ENCODE measurements at places on chromosomes 5 and 9.

DNA sequence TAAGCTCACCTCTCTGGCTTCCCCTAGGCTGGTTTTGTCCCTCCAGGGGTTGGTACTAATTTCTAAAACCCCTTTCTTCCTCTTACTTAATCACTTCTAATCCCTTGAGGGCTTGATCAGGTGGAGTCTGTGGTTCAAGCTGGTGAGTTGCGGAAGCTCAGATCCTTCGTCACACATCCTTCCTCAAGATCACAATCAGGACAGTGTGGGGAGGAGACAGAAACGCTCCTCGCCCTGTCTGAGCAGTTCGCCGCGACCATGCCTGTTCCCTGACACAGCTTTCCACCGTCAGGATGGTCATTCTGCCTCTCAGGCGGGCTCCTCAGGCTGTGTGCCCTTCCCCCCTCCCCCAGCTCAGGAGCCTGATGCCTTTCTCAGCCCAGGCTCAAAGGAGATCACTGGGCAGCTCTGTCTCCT is 24.3 kb downstream of the CPLX2 start:
- H3K27me3 ChIP-seq, result peaks cover 45% of the 10 kb centered on the region
- no peak overlapping the region for H3K27ac ChIP-seq
- no peaks in the 10 kb centered on the region for H3K4me1 ChIP-seq
- no peak for DNase-seq

- peaks cover 53% of the 10 kb centered on the region for H3K36me3 ChIP-seq
- no peaks in the 10 kb centered on the region for H3K4me1 ChIP-seq
- H3K4me3 ChIP-seq, result no peak overlapping the region
- no peaks in the 10 kb centered on the region for H3K27me3 ChIP-seq
Measured at GRCh38 chr9:111566234-111566633, 33.2 kb downstream of the PTGR1 start.

- DNase-seq, result no peak
- H3K36me3 ChIP-seq, result no peaks in the 10 kb centered on the region
- no peak overlapping the region for H3K4me3 ChIP-seq
- H3K4me1 ChIP-seq, result peaks cover 52% of the 10 kb centered on the region
- H3K27ac ChIP-seq, result peak overlapping the region; percentile 37
- H3K27me3 ChIP-seq, result no peaks in the 10 kb centered on the region
Measured at GRCh38 chr5:157607371-157608161, 32.0 kb upstream of the ADAM19 start.

GRCh38 chr5:82205005-82205404 is 73.1 kb downstream of the RPS23 start:
- H3K27ac ChIP-seq, result no peak overlapping the region
- no peaks in the 10 kb centered on the region for H3K4me1 ChIP-seq
- no peak for DNase-seq
- H3K36me3 ChIP-seq, result no peaks in the 10 kb centered on the region
- H3K27me3 ChIP-seq, result no peaks in the 10 kb centered on the region

DNA sequence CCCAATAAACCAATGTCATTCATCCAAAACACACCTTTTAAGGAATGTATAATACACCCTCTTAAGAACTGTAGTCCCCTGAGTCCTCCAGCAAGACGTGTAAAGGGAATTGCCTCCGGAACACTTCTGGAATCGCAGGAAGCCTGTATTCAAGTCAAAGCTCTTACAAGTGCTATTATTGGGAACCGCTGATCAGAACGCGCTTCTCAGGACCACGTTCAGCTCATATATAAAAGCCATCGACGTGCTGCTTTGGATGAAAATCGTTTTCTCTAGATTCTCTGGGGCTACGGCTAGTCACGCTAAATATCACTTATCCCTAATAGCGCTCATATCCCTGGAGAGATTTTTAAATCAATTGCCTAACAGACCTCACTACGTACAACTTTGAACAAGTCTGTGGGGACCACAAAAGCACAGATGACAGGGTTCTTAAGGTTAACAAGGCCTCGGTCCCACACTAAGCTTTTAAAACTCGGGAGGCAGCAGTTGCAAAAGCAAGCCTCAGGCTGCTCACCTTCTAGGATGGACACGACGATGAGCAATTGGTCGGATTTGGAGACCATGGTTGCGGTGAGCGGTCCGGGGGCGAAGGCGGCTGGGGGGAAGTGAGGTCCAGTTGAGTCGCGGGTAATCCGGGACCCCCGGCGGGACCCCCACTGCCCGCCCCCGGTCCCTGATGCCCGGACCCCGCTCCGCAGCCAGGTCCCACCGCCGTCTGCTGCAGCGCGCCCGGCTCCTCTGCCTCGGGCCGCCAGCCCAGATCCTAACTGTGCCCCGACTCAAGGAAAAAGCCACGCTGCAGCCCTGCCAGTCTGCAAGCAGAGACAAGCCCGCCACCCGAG is 548 bp downstream of the CEP120 start:
- peak; percentile 48 for DNase-seq
- peak overlapping the region; percentile 65 for H3K4me3 ChIP-seq
- H3K36me3 ChIP-seq, result peaks cover 10% of the 10 kb centered on the region
- peaks cover 6% of the 10 kb centered on the region for H3K4me1 ChIP-seq

GRCh38 chr5:122897283-122897602 is 51.8 kb downstream of the SNX24 start:
- no peak overlapping the region for H3K27ac ChIP-seq
- no peak overlapping the region for H3K4me3 ChIP-seq
- H3K36me3 ChIP-seq, result no peaks in the 10 kb centered on the region
- H3K27me3 ChIP-seq, result no peaks in the 10 kb centered on the region
- H3K4me1 ChIP-seq, result peaks cover 14% of the 10 kb centered on the region

DNA sequence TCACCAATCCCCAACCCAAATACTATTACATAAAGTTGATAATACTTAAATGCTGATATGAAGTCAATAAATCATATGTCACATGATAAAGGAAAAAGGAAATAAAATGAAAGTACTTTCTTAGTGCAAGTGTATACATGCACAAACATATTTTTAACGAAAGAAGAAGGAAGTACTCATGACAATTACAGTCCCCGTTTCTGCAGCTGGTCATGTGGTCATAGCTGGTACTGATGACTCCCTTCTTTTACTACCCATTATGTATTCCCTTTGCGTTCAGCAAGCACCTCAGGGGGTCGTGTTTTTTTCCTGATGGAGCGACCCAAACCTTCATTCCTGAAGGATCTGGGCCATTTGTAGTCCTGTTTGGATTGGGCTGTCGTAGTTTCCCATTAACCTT is 27.3 kb downstream of the CENPP start:
- no peaks in the 10 kb centered on the region for H3K27me3 ChIP-seq
- 0 out of 2 replicates have a peak, but pooled peaks cover 4% of the 10 kb centered on the region for H3K36me3 ChIP-seq
- H3K27ac ChIP-seq, result no peak overlapping the region

GRCh38 chr5:101877451-101877850 is 418.6 kb downstream of the SLCO4C1 start:
- H3K27me3 ChIP-seq, result no peaks in the 10 kb centered on the region
- H3K36me3 ChIP-seq, result no peaks in the 10 kb centered on the region
- H3K27ac ChIP-seq, result no peak overlapping the region
- no peak for DNase-seq

- no peak for DNase-seq
- no peak overlapping the region for H3K27ac ChIP-seq
- no peak overlapping the region for H3K4me3 ChIP-seq
- no peaks in the 10 kb centered on the region for H3K27me3 ChIP-seq
Measured at GRCh38 chr5:169744336-169744735, 107.3 kb downstream of the DOCK2 start.

DNA sequence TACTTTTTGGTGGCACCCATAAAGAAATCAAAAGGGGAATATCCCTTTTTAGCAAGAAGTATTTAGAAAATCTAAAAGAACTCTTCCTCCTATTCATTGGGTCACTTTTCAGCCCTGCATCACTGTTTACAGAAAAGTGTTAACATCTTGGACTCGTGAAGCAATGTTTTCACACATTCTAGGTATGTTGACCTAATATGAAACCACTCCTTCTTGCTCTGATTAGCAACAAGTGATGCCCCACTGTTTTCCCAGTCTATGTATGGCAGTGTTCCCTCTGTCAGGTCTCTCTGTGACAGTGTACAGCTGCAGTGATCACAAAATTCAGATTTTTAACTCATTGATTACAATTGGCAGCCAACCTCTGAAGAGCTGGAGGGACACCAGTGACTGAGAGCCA is 148.2 kb upstream of the SLC12A2 start:
- no peaks in the 10 kb centered on the region for H3K36me3 ChIP-seq
- H3K4me1 ChIP-seq, result peaks cover 46% of the 10 kb centered on the region
- peak overlapping the region; percentile 9 for H3K27ac ChIP-seq
- DNase-seq, result no peak
- H3K27me3 ChIP-seq, result no peaks in the 10 kb centered on the region

- no peaks in the 10 kb centered on the region for H3K27me3 ChIP-seq
- no peaks in the 10 kb centered on the region for H3K4me1 ChIP-seq
- H3K27ac ChIP-seq, result no peak overlapping the region
Measured at GRCh38 chr9:114655689-114656088, 1.9 kb downstream of the TEX53 start.

GRCh38 chr5:119356612-119357188 is 881 bp downstream of the TNFAIP8 start:
- peak overlapping the region; percentile 41 for H3K4me3 ChIP-seq
- H3K4me1 ChIP-seq, result peaks cover 15% of the 10 kb centered on the region
- H3K36me3 ChIP-seq, result no peaks in the 10 kb centered on the region
- no peak for DNase-seq
- no peak overlapping the region for H3K27ac ChIP-seq

GRCh38 chr9:93376411-93376810 is 75.1 kb upstream of the FAM120A start:
- H3K27ac ChIP-seq, result no peak overlapping the region
- no peaks in the 10 kb centered on the region for H3K27me3 ChIP-seq
- no peaks in the 10 kb centered on the region for H3K36me3 ChIP-seq
- H3K4me3 ChIP-seq, result no peak overlapping the region
- H3K4me1 ChIP-seq, result no peaks in the 10 kb centered on the region

- no peak overlapping the region for H3K4me3 ChIP-seq
- H3K36me3 ChIP-seq, result no peaks in the 10 kb centered on the region
- no peaks in the 10 kb centered on the region for H3K4me1 ChIP-seq
- DNase-seq, result no peak
- no peak overlapping the region for H3K27ac ChIP-seq
- no peaks in the 10 kb centered on the region for H3K27me3 ChIP-seq
Measured at GRCh38 chr9:16848179-16848578, 22.3 kb downstream of the BNC2 start.

- H3K4me1 ChIP-seq, result peaks cover 72% of the 10 kb centered on the region
- no peak for DNase-seq
- peak overlapping the region; percentile 98 for H3K27ac ChIP-seq
- H3K4me3 ChIP-seq, result no peak overlapping the region
- H3K27me3 ChIP-seq, result no peaks in the 10 kb centered on the region
Measured at GRCh38 chr5:172942556-172942955, 16.7 kb upstream of the RPL26L1 start.

DNA sequence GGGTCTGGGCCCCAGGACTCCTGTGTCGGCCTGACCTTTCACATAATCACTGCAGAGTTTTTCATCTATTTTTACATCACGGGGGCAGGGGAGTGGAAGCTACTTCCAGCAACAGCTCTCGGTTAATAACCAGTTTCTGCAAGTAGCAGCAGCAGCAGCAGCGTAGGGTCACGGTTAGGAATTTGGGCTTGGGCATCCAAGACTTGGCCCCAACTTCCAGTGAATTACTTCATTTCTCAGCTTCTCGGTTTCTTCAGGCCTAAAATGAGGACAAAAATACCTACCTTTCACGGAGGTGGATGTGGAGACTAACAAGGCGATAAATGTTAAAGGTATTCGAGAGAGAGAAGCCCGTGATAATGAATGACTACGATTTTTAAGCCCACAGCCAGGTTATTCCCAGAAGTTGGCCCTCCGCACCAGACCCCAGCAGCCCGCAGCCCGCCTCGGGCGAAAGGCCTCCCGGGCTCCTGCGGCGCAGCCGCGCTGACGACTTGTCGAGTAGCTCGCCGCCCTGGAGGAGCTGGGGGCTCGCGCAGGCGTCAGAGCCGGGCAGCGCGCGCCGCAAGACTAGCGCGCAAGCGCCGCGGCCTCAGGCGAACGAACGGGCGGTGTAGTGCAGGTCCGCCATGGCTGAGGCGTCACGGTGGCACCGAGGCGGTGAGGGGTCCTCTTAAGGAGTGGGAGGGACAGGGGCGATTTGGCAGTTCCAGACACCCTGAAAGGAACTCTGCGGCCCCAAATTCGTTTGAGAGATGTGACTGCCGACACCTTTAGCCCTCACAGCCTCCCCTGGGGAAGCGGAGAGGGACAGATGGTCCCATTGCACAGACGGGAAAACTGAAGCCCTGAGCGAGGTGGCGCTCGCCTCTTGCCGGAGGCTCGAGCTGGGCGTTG is at the start of gene PKD2L2:
PKD2L2 (plus strand) TSS at position 595 of the 897 bp plus-strand sequence; CDS start at position 630, 35 bp downstream.
- no peaks in the 10 kb centered on the region for H3K4me1 ChIP-seq
- DNase-seq, result no peak
- H3K27ac ChIP-seq, result no peak within 1 kb of the TSS

GRCh38 chr9:114137831-114138230 is 17.5 kb upstream of the COL27A1 start:
- no peak for DNase-seq
- H3K36me3 ChIP-seq, result no peaks in the 10 kb centered on the region
- H3K27me3 ChIP-seq, result no peaks in the 10 kb centered on the region
- no peaks in the 10 kb centered on the region for H3K4me1 ChIP-seq
- no peak overlapping the region for H3K27ac ChIP-seq

- DNase-seq, result no peak
- no peak overlapping the region for H3K4me3 ChIP-seq
- H3K27ac ChIP-seq, result no peak overlapping the region
Measured at GRCh38 chr5:122880749-122881148, 35.3 kb downstream of the SNX24 start.

- no peaks in the 10 kb centered on the region for H3K36me3 ChIP-seq
- peaks cover 6% of the 10 kb centered on the region for H3K27me3 ChIP-seq
- H3K4me1 ChIP-seq, result no peaks in the 10 kb centered on the region
Measured at GRCh38 chr5:113451797-113452196, 17.0 kb upstream of the TSSK1B start.

GRCh38 chr5:143742951-143743350 is 69.0 kb upstream of the HMHB1 start:
- no peaks in the 10 kb centered on the region for H3K36me3 ChIP-seq
- H3K4me1 ChIP-seq, result 0 out of 2 replicates have a peak, but pooled peaks cover 3% of the 10 kb centered on the region
- DNase-seq, result no peak
- H3K27ac ChIP-seq, result no peak overlapping the region
- no peak overlapping the region for H3K4me3 ChIP-seq

DNA sequence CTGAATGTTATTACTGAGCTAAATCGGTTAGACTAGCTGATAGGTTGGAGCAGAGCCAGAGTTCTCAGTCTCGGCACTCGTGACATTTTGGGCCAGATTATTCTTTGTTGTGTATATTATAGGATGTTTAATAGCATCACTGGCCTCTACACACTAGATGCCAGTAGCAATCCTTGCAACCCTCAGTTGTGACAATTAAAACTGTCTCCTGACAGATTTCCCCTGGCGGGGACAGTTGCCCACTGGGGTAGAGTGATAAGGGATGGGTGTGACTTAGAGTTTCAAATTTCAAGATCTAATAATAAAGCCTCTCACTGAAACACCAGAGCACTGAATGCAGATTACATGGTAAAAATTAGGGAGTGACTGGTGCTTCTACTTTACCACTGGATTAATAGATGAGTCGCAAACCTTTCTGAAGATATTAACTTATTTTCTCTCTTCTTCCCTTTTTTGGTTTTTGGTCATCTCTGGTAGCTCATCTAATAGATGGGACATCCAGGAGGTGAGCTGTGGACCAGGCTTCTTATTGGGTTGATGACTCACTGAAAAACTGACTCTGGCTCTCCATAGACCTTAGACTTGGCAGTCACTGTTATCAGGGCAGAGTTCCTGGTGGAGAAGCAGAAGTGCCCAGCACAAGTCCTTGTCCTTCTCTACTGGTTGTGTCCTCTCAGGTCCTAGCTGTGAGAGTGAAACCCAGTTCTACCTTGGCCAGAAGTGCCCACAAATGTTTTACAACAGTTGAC is 150.3 kb downstream of the UNC13B start:
- no peaks in the 10 kb centered on the region for H3K36me3 ChIP-seq
- H3K27me3 ChIP-seq, result no peaks in the 10 kb centered on the region
- H3K4me3 ChIP-seq, result no peak overlapping the region

- H3K36me3 ChIP-seq, result no peaks in the 10 kb centered on the region
- no peak overlapping the region for H3K27ac ChIP-seq
- H3K4me3 ChIP-seq, result no peak overlapping the region
- H3K4me1 ChIP-seq, result no peaks in the 10 kb centered on the region
- DNase-seq, result no peak
Measured at GRCh38 chr9:136190237-136190601, 14.7 kb downstream of the LHX3 start.

Measured in SJSA1 (cell line).